Prostate gland (tissue), 2 donors: ENCODE measurements at places on chromosomes 13 and 19. TPM values are rescaled to one million over a fixed set of nuclear protein-coding genes. Genes with fewer than 3 reads are reported as not detected.

CCL25 gene
- total RNA-seq = not detected

KLK15 gene
- total RNA-seq = 8.5 TPM

RPS15 gene
- 5,853 TPM for total RNA-seq

ZNF175 gene
- 4.3 TPM for total RNA-seq

KIR3DL1 gene
- total RNA-seq = not detected

ZNF283 gene
- total RNA-seq = 8.9 TPM

RASGRP4 gene
- total RNA-seq = 1.4 TPM

PSG11 gene
- not detected for total RNA-seq

ATP1A3 gene
- total RNA-seq = 0.27 TPM

NAA16 gene
- 19.9 TPM for total RNA-seq

A1BG gene
- total RNA-seq = 5.6 TPM

FCER2 gene
- total RNA-seq = not detected

SPRED3 gene
- total RNA-seq = 0.82 TPM

HNRNPL gene
- 231 TPM for total RNA-seq

LILRA6 gene
- total RNA-seq = 0.23 TPM

ZBTB32 gene
- total RNA-seq = not detected

LILRB1 gene
- total RNA-seq = 1.2 TPM

FGF22 gene
- total RNA-seq = 4.4 TPM

CYTH2 gene
- total RNA-seq = 97.1 TPM

RFX1 gene
- total RNA-seq = 12.7 TPM

ATP12A gene
- 0.91 TPM for total RNA-seq

NUP62 gene
- 44.4 TPM for total RNA-seq

ERICH4 gene
- total RNA-seq = not detected

AP3D1 gene
- total RNA-seq = 115 TPM

ADAMTS10 gene
- total RNA-seq = 48.1 TPM

KBTBD6 gene
- 10.6 TPM for total RNA-seq

CYP4F2 gene
- 22.5 TPM for total RNA-seq

ZNF98 gene
- 9.7 TPM for total RNA-seq

MARCHF2 gene
- 163 TPM for total RNA-seq

FAM216B gene
- total RNA-seq = not detected

PSG6 gene
- not detected for total RNA-seq

GPR18 gene
- 1.4 TPM for total RNA-seq

ZNF296 gene
- total RNA-seq = 0.87 TPM

ZNF20 gene
- not detected for total RNA-seq

CYSLTR2 gene
- 0.74 TPM for total RNA-seq

TUBB4A gene
- 100 TPM for total RNA-seq

PRODH2 gene
- not detected for total RNA-seq

EMC10 gene
- 135 TPM for total RNA-seq

GZMM gene
- not detected for total RNA-seq

F2RL3 gene
- total RNA-seq = 6.2 TPM

CGB5 gene
- not detected for total RNA-seq

PLPPR3 gene
- 20.3 TPM for total RNA-seq

MRPL54 gene
- 105 TPM for total RNA-seq

CACNA1A gene
- total RNA-seq = 12.4 TPM

ZNF582 gene
- 6.4 TPM for total RNA-seq

SPINT2 gene
- total RNA-seq = 349 TPM

UBE2L5 gene
- 0.18 TPM for total RNA-seq

ZNF625 gene
- total RNA-seq = 7.8 TPM

FXYD1 gene
- 30.6 TPM for total RNA-seq

WDR87 gene
- not detected for total RNA-seq

MADCAM1 gene
- 0.91 TPM for total RNA-seq

ZIC5 gene
- total RNA-seq = 0.09 TPM

SPPL2B gene
- 87.1 TPM for total RNA-seq

OSCAR gene
- total RNA-seq = 0.23 TPM

MLLT1 gene
- total RNA-seq = 41.4 TPM

PTGIR gene
- total RNA-seq = 2.2 TPM
